ENCODE measurements at places on chromosomes 6 and 20. TPM values are rescaled to one million over a fixed set of nuclear protein-coding genes. Genes with fewer than 3 reads are reported as not detected.

EPHA7 gene
- total RNA-seq: 0.18 TPM

CLIC5 gene
- total RNA-seq: not detected

DUSP22 gene
- total RNA-seq: 13.1 TPM

SPDEF gene
- 1.2 TPM for total RNA-seq

DDO gene
- 0.08 TPM for total RNA-seq
